ENCODE measurements at places on chromosomes 11 and 22.

DNA sequence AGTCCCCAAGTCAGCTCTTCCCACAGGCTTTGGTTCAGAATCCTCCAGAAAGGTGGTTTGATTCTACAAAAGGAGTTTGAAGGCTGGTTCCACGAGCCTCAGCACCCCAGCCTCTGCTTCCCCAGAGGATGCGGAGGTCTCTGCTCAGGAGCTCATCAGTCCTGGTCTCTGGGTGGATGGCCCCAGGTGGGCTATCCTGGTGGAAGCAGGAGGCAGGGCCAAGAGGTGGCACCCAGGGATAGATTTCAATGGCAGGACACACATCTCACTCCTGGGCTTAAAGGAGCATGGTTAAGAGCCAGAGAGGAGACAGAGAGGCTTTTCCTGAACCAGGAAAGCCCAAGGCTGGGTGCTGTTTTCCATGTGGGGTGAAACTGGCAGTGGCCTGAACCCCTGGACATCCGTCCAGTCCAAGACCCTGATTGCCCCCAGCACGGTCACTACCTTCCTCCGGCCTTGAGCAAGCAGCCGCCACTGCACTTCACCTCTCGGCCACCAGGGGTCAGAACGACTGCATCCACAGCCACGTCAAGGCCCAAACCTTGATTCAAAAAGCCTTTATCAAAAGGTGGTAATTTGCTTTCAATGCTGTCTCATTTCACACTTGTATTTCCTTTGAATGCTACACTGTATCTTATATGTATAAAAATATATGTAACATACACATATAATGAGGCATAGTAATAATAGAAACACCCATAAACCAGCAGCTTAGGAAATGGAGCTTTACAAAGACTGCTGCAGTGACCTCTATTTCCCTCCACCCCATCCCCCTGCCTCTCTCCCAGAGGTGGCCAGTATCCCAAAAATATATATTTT, 19.3 kb upstream of the FXYD2 start:
- DNase-seq = peak; percentile 53

DNA sequence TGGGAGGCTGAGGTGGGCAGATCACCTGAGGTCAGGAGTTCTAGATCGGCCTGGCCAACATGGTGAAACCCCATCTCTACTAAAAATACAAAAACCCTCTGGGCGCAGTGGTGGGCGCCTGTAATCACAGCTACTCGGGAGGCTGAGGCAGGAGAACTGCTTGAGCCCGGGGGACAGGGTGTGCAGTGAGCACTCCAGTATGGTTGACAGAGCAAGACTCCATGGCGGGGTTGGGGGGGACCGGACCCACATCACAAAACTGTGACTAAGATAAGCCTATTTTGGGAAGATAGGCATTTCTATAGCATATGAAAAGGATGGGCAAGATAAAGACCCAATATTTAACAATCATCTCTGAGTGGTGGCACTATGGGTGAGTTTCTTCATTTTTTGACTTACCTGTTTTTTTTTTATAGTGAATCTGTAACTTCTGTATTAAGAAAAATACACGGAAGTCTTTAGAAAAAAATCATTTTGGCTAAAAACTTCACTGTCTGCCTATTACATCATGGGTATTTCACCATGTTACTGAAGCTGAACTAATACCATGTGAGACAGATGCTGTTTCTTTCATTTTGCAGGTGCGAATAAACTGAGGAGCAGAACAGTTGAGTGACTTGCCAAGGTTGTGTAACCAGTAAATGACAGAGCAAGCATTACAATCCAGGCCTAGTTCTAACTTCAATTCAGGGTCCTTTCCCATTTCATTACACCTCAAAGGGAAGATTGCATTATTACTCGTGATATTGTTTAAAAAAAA, 2.5 kb downstream of the CELF1 start:
- no peak for DNase-seq

- peak; percentile 81 for DNase-seq
Observed at GRCh38 chr22:30325065-30325720, 1.5 kb downstream of the TBC1D10A start.

DNA sequence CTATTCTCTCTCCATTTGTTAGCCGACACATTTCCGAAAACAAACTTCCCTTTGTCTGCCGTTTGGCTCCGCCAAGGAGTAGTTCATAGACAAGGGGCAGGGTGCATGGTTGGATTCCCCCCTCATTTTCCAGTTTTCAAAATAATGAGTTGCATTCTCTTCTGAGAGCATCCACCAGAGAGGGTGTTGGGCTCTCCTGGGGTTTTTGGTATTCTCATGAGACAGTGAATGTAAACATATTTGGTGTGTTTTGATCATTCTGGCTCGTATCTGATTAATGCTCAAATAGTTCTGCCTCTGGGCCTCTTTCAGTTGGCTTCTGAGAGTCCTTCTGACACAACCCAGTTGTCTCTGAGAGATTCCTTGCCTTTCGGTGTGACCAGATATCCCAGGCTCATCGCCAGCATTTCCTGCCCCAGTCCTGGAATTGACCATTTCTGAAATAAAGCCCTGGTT, 21.7 kb downstream of the GRAMD4 start:
- no peak for DNase-seq

DNA sequence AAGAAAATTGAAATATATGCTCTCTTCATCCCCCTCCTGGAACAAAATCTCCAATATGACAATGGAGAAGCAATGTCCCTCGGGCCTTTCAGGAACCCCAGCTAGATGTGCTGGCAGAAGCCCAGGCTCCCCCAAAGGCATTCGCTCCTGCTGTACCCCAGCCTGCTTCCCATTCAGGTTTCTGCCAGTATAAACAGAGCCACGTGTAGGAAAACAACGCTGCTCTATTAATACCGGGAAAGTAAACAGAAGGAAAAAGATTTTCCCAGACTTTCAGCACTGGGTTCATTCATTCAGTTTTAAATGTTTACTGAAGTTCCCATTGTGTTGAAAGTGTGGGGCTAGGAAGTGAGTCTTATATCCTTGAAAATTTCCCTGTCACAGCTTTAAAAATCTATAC, 147.1 kb downstream of the CADM1 start:
- no peak for DNase-seq

DNA sequence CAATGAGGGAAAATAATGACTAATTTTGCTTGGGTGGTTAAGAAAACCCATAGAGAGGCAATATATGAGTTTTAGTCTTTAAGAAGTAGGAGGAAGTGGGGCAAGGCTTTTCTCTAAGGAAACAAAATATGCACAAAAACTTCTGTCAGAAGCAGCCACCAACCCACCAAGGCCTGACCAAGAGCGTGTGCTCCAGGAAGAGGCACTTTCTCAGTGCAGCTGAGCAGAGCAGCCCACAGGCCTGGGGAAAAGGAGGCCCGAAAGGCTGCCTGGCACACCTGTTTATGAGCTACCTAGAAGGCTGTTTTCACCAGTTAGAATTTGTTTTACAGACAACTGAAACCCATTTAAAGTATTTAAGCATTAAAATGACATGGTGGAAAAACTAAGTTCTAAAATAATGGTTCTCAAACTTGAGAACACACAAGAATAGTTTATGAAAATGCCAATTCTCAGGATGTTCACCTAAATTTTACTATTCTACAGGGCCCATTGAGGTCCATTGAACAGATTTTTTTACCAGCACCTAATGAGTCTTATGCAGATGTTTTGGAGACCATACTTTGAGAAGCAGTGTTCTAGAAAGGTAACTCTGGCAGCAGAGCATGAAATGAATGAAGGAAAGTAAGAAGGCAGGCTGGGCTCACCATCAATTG, 160.5 kb upstream of the DDI1 start:
- DNase-seq = no peak

DNA sequence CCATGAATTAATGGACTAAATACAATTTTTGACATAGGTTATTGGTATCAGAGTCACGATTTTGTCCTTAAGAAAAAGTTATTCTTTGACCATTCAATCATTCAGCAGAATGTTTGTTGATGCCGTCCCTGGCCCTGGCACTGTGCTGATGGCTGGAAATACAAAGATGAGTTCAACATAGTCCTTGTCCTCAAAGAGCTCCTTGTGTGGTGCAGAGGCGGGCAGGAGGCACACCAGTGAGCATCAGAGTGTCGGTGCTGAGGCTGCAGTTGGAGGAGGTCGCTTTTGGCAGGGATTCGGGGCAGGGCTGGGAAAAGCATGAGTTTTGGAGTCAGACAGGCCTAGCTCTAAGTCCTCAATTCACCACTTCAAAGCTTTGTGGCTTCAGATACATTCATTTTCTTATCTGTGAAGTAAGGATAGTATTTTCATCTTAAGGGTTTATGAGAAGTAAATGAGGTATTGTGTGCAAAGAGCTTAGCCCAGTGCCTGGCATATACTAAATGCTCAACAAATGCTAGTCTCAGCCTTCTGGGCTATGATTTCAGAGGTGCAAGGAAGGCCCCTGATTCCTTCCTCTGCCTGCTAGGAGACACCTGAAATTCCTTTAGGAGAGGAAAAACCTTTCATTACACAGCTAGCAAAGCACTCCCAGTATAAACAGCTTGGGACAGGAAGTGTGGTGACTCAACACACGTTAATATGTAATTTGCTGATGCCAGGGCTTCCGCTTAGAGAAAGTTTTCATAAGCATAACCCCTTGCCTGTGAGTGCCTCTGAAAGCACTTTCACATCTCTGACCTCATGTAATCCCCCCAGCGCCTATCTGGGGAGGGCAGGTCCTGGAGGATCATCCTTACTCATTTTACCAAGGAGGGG, 113.8 kb downstream of the NECTIN1 start:
- peak; percentile 67 for DNase-seq

- no peak for DNase-seq
Observed at GRCh38 chr11:58497951-58498350, 10.0 kb downstream of the OR5B21 start.

GRCh38 chr22:24072361-24072760, 61.3 kb downstream of the CABIN1 start:
- DNase-seq = no peak

DNA sequence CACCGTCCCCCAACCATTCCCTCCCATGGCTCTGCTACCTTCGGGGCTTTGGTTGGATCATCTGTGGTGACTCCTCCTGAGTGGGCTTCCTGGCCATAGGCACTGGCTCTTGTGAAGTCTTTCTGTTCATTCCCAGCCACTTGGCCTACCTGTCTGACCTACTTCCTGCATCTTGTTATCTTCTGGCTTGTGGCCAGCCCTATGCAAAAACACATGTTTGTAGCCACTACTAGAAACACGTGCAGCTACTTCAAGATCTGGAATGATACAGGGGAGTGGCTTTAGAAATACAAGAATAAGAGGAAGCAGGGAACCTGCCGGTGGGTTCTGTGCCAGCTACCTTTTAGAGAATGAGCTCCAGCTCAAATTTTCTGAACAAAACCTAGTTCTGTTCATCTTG, 20.9 kb downstream of the RCOR2 start:
- no peak for DNase-seq

DNA sequence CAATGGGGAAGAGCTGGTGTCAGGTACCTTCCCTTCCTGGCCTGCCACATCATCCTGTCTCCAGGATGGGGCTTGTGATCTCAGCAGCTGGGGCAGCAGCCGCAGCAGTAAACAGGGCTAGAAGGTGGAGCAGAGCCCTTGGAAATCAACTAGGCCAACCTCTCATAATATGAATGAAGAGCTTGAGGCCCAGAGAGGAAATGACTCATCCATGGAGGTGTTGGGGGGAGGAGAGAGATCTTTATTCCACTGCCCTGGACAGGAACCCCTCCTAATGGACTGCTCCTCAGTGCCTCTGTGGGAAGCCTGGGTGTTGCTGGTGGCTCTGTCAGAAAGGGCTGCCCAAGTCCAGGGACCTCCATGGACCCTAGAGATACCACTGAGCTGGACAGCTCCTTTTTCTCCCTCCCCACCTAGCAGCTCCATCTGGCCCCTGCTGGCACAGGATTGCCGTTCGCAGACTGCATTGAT, 111.8 kb downstream of the OSBP2 start:
- DNase-seq = peak; percentile 70

- no peak for DNase-seq
Observed at GRCh38 chr11:124190298-124191139, 7.4 kb downstream of the OR10D3 start.

DNA sequence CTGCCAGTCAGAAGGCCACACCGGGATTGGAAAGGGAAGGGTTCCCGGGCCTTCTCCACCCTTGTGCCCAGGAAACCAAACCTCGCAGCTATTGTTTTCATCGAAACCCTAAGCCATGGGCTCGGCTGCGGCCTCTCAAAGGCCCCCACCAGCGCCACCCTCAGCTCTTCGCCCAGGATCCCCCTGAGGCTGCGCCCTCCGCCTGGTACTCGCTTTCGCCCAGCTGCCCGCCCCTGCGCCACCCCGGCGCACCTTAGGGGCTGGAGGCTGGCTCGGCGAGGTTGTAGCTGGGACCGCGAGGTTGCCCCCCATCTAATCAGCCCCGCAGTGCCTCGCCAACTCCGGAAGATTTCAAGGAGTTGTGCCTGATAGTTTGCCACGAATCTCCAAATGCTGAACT, 49.0 kb downstream of the FZD4 start:
- DNase-seq = no peak

- DNase-seq = no peak
Observed at GRCh38 chr11:1453611-1454034, 33.0 kb downstream of the MOB2 start.

- peak; percentile 32 for DNase-seq
Observed at GRCh38 chr11:112620621-112621394, 340.4 kb upstream of the NCAM1 start.

DNA sequence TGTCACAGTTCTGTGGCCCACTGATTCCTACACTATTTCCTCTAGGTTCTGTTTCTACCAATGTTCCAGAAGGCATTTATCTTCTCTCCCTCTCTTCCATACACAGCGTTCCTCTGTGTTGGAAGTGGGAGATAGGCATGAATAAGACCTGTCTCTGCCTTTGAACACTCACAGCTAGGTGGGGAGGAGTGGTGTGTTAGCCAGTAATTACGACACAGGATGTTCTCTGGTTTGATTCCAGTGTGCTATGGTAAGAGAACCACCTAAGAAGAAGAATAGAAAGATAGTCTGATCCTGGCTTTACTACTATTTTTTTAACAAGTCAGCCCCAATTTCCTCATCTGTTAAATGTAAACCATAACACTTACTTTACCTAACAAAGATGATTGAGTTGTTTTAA, 200.2 kb upstream of the MTMR2 start:
- no peak for DNase-seq

GRCh38 chr22:46936378-46936903, 174.0 kb downstream of the TBC1D22A start:
- DNase-seq = no peak

GRCh38 chr11:6586434-6587359, 16.7 kb downstream of the RRP8 start:
- DNase-seq = no peak

- peak; percentile 40 for DNase-seq
Observed at GRCh38 chr11:113587308-113587739, 112.1 kb upstream of the DRD2 start.

DNA sequence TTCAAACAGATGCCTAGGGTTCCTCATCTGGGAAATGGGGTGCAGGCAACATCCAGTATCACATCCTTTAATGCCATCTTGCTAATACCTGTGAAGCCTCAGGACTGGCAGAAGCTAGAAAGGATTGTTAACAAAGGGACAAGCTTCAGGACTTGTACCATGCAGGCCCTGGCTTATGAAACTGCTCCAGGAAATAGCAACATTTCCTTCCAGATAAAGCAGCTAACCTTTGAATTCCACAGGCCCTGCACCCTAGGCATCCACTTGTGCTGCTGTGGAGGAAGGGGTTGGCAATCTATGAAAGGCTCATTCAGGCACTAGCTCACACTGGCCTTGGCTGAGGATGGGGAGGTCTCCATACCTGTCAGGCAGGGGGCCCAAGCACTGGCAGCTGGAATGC, 87.2 kb downstream of the BTBD10 start:
- DNase-seq = no peak
